ENCODE measurements at places on chromosomes 2 and 18.

GRCh38 chr18:25876330-25876948 is 214.0 kb downstream of the SS18 start:
- DNase-seq: no peak

- DNase-seq: no peak
Observed at GRCh38 chr2:47359375-47359868, 43.5 kb upstream of the MSH2 start.

- DNase-seq: no peak
Observed at GRCh38 chr2:38375696-38376345, 1.3 kb downstream of the ATL2 start.

DNA sequence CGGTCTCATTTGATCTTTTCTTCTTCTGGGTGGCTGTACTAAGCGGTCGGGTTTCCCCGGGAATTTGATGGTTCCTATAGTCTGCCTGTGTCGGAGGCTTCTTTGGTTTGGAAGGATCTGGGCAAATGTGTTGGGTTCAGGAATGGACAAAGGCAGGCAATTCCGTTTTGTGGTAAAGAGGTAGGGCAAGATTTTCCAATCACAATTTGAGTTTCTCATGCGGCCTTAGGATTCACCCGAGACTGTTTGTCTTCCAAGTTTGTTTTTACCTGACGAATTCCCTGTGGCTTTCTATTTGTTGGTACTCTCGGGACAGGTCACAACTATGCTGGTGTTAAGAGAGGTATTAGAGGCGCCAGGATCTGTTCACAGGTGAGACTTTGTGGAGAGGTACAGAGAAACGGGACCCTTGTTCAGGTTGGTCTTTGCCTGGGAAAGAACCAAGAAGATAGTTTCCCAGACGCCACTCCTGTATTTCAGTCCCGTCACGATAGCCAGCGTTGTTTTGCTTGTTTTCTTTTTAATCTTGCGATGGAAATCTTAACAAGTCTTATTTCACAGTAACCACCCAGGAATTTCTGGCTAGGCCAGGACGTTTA is 3.0 kb downstream of the SP5 start:
- DNase-seq: no peak

- DNase-seq: peak; percentile 31
Observed at GRCh38 chr18:45197526-45197970, 417.7 kb upstream of the SLC14A2 start.

- no peak for DNase-seq
Observed at GRCh38 chr2:223267160-223267951, 215.4 kb downstream of the KCNE4 start.

GRCh38 chr2:216651351-216651881 is 18.2 kb downstream of the IGFBP2 start:
- DNase-seq: no peak

DNA sequence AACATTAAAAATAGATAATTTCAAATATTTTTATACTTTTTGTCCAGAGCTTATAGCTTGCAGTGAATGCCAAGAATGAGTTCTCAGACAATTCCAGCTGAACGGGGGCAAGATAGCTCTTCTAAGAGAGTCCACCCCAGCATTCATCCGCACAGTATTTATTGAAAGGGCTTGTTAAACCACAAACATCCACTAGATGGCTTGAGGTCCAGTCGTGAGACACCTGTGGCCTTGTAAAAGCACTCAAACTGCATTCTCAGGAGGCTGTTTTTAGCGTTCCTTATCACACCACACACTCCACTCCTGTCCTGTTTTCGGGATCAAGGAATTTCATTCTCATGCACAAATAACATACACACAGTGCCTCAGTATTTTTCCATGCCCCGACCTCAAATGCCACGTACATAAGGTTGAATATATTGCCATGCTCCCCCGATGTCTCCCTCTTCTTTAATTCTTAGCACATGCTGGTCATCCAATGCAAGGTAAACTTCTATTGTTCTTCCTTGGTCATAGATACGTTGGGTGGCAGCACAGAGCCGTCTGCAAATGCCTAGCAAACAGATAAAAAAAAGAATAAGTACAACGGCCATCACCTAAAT is 47.4 kb downstream of the DNAJC10 start:
- DNase-seq: no peak

DNA sequence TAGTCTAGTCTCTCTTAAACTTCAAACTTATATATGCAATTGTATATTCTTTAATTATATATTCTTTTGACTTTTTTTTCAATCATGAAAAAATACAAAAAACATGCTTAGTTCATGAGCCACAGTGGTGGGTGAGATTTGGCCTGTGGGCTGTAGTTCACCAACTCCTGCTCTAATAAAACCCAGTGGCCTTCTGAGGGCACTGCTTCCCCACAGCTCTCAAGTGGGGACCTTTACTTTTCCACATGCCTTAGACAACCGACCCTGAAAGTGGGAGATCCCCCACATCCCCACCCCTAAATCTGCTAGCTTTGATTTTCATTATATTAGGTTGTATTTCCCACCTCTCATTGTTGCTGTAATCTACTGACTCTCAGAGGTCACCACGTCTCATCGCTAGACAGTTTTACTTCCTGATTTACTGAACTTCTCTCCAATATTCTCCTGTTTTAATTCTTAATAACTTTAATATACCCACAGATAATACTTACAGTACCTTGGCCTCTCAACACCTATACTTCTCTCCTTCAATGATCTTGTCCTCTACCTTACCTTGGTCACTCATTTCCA is 57.3 kb downstream of the ROCK1 start:
- no peak for DNase-seq

DNA sequence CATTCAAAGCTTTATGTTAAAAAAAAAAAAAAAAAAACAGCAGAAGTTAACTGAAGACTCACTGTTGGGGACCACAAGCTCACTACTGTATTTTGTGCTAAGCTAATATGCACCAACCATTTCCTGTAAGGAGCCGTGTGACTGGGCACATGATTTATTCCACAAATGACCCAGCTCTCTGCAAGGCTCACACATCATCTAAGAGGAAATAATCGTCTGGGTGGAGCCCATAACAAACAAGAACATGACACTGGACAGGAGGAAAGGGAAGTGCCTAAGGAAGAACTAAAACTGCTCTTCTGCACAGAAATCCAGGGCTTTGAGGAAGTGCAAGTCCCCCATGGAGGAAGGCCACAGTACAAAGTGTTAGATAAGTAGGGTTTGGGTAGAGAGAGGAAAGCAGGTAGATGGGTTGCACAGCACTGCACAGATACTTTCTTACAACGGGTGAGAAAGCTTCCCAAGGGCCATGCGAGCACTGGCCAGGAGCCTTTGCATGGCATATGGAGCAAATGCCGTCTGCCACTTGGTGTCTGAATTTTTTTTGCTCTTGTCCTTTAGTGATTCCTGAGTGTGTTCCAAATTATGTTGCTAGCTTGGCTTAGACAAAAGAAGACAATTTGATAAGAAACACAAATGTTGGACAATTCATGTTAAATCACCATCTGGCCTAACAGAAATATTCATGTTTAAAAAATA is 24.4 kb downstream of the NFE2L2 start:
- DNase-seq: no peak

DNA sequence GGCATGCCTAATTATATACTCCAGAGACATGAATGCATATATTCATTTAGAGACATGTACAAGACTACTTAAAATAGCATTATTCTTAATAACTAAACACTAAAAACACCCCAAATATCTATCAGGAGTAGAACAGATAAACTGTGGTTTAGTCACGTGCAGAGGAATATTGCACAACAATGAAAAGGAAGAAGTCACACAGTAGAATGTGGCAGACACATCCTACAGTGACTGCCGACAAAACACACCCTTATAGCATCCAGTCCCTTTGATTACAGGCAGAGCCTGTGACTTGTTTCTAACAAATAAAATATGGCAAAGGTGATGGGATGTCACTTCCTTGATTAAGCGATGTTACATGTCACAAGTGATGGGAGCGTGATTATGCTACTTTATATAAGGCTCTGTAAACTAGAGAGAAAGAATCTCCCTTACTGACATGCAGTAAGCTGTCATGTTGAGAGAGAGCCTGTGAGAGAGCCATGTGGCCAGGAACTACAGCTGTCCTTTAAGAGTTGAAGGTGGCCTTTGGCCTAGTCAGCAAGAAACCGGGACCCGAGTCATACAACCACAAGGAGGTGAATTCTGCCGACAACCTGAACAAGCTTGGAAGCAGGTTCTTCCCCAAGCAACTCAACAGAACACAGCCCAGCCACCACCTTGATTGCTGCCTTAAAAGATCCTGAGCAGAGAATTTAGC is 39.1 kb upstream of the LGALSL start:
- no peak for DNase-seq

GRCh38 chr2:217743966-217744761 is 258.6 kb downstream of the TNS1 start:
- no peak for DNase-seq

DNA sequence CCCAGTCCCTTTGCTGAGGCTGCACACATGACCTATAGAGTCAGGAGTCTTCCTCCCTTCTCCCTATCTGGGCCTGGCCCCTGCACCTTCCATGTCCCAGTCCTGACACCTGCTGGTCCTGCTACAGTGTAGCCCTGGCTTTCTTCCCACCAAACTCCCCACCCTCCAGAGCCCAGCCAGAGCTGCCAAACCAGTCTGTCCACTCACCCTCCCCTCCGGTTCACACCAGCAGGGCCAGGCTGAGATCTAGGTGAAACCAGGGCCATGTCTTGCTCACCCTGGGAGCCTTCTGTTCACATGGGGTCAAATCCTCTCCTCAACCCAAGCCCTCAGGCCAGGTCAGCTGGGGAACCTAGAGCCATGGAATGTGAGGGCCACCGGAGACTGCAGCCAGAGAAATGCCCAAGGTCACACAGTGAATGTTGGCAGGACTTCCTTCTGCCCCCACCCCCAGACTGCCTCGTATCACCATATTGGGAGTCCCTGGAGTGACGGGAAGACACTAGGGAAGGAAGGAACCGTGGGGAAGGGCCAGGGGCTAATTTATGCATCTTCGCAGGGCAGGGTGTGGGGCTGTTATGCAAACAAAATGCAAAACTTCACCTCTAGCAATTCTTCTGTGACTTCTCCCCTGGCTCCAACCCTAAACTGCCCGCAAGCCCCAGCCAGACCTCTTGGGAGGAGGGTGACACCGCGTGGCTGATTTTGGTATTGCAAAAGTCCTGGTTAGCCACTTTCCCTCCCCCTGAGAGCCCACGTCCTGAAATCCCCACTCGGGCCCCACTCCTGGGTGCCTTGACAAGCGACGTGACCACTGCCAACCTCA is 14.6 kb downstream of the TNS1 start:
- peak; percentile 93 for DNase-seq

GRCh38 chr18:35127201-35127600 is 86.0 kb downstream of the MAPRE2 start:
- no peak for DNase-seq

GRCh38 chr2:12617853-12618252 is 98.9 kb upstream of the TRIB2 start:
- no peak for DNase-seq

DNA sequence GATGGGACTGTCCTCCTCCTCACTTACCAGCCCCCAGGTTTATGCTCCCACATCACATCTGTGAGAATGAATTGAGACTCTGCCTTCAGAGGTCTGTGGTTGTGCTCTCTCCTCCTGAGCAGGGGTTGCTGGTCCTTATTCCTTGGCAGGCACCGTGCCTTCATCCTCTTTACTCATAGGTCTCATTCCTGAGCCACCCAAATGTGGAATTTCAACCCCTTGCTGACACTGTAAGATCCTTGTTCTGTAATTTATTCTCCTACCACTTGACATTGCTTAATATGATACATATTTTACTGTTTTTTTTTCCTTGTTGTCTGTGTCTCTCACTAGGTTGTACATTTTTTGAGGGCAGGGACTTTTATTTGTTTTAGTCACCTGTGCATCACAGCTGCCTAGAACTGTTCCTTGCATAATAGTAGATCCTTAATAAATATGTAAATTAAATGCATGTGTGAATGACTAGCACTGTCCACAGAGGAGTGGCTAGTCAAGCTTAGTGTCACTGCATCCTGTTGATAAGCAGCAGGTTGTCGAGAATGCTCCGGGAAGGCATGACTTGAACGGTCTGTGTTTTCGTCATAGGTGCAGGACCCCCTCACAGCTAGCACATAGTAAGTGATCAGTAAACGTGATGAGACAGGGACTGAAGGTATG is 180.6 kb downstream of the ZNF407 start:
- DNase-seq: no peak

DNA sequence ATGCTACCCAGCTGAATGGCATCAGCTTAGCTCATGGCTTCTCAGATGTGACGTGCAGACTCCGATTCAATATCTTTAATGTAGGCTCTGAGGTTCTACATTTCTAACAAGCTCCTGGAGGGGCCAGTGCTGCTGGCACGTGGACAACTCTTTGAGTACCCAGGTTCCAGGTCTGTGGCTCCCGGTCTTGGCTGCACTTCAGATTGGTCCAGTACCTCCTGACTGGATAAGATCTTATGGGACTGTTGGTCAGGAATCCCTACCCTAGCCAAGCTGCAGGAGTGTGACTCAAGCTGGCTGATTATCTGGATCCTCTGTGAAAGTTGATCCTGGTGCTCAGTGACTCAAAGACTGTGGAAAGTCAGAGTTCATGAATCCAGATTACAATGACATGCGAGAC is 222.1 kb downstream of the ANKRD30B start:
- DNase-seq: no peak

GRCh38 chr2:42025151-42025582 is 22.7 kb upstream of the PKDCC start:
- DNase-seq: no peak

- DNase-seq: no peak
Observed at GRCh38 chr2:109472974-109473373, 140.8 kb downstream of the SEPTIN10 start.

- no peak for DNase-seq
Observed at GRCh38 chr2:182717416-182717815, 1.4 kb downstream of the DNAJC10 start.

- DNase-seq: no peak
Observed at GRCh38 chr2:113234721-113235346, 43.9 kb downstream of the PAX8 start.

DNA sequence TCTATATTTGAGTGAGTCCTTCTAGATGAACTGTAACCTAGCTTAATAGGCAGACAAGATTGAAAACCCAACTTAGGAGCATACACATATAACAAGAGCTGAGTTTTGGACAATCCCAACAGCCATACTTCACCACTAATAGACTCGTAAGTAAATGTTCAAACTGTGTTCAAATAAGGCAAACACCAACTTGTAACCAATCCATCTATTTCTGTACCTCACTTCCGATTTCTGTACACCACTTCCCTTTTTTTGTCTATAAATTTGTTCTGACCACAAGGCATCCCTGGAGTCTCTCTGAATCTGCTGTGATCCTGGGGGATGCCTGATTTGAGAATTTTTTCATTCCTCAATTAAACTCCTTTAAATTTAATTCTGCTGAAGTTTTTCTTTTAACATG is 1149.1 kb upstream of the NRXN1 start:
- DNase-seq: no peak

GRCh38 chr2:47301277-47301618 is 101.7 kb upstream of the MSH2 start:
- no peak for DNase-seq

DNA sequence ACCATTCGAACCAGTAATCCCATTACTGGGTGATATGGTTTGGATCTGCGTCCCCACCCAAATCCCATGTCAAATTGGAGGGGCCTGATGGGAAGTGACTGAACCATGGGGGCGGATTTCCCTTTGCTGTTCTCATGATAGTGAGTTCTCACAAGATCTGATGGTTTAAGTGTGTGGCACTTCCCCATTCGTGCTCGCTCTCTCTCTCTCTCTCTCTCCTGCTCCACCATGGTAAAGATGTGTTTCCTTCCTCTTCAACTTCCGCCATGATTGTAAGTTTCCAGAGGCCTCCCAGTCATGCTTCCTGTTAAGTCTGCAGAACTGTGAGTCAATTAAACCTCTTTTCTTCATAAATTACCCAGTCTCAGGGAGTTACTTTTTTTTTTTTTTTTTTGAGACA is 62.6 kb downstream of the NBAS start:
- DNase-seq: no peak

GRCh38 chr18:33711514-33711913 is 133.5 kb downstream of the ASXL3 start:
- no peak for DNase-seq
